ENCODE measurements at places on chromosomes 4 and X.

DNA sequence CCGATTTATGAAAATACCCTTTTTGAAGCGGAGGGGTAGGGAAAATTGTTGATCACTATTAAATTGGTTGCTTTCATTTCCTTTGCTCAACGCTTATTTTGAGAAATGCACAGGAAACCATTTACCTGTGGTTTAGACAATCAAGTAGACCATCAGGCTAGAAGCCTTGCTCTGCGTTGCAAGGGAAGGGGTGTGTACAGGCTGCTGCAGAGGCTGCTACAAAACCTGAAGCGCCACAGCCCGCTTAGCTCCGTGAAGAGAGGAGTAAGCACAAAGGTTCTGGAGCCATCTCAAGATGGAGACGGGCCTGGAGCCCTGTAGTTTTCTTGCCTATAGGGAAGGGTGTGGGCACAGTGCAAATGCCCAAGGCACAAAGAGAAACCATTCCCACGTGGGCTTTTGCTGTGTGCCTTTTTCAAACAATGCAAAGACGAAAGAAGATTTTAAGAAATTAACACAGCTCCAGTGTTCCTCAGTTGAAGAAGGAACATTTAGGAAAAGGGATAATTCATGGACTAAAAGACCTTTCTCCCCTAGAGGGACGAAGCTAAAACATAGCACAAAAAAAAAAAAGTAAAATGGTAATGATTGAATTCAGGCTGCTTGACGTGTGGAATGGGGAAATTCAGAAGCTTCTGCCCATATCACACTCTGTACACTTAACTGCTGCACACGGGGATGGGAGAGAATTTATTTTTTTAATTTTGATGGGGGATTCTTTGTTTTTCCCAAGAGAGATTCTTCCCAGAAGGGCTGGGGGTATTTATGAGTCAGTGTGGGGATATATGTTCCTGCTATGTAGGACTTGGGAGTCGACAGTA lies 3.5 kb downstream of the TMSB4X start:
- peak; percentile 58 for DNase-seq

- no peak for DNase-seq
Observed at GRCh38 chr4:10006601-10007435, 14.5 kb downstream of the SLC2A9 start.

DNA sequence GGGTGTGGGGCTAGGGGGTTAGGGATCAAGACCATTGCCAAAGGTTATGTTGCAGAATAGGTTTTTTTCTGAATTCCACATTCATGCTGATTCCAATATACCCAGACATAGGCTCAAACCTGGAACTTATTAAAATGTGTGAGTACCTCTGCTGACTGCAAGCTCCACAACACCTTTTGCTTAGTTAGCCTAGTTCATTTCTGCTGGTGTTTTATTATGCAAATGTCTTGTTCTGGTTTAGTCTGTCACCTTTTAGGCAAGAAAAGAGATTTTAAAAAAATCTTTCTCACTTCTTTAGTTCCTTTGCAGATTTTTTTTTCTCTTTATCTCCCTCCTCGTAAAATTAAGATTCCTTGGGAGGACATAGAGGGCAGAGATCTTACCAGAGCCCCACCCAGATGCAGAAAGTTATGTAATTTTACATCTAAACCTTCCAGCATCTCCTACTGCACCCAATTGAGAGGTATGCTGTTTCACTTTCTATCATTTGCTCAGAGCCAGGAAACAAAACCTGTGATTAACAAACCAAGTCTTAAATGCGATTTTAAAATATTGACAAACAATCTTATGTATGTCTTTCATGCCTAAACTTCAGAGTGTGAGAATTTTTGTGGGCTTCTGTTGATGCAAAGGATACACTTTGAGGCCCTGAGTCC lies 190.7 kb upstream of the CLNK start:
- no peak for DNase-seq

GRCh38 chr4:2424581-2424980 lies 5.8 kb downstream of the CFAP99 start:
- DNase-seq = no peak

DNA sequence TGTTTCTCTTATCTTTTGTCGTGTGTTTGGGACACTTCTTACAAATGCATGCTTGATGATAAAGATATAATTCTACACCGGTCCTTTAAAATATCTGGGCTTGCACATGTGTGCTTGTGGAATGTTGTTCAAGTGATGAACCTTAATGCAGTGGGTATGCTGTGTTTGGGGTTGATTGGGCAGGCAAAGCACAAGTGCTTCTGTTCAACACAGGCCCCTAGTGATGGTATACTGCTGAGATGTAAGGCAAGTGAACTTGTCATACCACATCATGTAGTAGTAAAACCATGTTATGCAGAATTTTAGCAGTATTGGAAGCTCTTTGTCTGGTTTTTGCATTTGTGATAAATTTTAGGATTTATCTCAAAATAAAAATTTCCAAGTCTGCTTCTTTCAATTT lies 23.9 kb downstream of the TBC1D19 start:
- DNase-seq = no peak

DNA sequence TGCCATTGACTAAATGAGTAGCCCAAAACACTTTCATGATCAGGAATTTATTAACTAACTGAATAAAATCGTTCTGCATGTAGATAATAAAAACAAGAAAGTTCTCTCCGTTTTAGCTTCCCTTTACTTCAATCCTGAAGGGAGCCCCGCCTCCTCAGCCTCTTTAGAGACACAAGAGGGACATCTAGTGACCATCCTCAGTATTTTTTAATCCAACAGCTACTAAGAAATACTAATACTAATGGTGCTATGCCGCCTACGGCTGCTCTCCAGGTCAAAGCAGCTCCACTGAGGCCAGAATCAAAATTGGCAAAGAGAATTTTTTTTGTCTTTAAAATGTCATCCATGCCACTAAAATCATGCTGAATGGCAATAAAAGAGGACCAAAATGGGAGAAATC lies 3.2 kb upstream of the PCDH19 start:
- no peak for DNase-seq

- DNase-seq = no peak
Observed at GRCh38 chr4:60923075-60923474, 277.1 kb upstream of the ADGRL3 start.

GRCh38 chr4:168480931-168481611 lies 779 bp upstream of the DDX60L start:
- peak; percentile 31 for DNase-seq

DNA sequence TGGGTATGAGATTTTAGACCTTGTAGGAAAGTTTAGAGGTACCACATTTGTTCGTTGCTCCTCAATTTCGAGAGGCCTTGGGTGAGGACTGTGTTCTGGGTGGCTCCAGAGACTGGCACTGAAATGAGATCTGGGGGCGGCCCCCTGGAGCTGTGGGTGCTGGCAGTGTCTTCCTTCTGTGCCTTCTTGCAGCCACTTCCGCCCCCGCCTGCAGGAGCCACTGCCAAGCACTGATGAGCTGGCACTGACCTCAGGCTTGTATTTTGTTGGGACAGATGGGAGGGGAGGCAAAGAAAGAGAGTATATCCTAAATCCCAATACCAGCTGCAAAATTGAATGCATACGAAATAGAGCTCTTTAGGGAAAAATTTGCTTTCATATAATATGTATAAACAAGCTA lies 64.5 kb upstream of the CLDN34 start:
- DNase-seq = no peak

DNA sequence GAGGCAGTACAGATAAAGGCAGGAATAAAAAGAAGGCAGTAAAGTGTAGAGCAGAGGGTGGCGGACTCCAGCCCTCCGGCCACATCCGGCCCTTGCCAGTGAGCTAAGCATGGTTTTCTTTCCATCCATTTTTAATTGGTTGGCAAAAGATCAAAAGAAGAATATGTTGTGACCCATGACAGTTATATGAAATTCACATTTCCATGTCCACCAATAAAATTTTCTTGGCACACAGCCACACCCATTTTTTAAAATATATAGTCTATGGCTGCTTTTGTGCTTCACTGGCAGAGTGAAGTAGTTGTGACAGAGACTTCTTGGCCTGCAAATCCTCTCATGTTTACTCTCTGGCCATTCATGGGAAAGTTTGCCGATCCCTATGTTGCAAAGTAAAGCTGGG lies 29.8 kb downstream of the SLC9A6 start:
- DNase-seq = no peak

DNA sequence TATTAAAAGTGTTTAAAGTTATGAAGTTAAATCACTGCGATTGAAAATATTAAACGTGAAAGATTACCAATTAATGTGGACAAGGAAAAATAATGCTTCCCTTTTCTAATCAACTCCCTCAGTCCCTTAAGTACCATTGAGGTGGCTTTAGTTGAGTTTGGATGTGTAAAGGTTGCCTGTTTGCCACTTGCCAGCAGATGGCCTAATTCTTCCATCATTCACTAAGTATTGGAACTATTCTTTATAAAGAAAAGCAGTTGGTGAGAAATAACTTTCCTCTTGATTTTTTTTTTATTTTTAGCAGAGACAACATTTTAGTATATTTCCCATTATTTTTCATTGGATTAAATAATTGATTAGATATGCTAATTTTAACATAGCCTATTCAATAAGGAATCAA lies 295.9 kb upstream of the TACR3 start:
- DNase-seq = no peak

- no peak for DNase-seq
Observed at GRCh38 chr4:165635951-165636350, 237.1 kb upstream of the TLL1 start.

GRCh38 chr4:41866799-41867677 lies 68.2 kb upstream of the TMEM33 start:
- DNase-seq = no peak

DNA sequence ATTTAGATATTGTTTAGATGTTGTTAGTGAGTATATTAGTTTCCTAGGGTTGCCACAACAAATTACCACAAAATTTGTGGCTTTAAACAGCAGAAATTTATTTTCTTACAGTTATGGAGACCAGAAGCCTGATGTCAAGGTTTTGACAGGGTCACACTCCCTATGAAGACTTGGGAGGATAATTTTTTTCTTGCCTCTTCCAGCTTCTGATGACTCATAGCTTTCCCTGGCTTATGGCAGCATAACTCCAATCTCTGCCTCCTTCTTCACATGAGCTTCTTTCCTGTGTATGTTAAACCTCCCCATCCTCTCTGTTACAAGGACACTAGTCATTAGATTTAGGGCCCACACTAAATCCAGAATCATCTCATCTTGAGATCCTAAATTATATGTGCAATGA lies 20.9 kb upstream of the RAB40A start:
- no peak for DNase-seq

GRCh38 chrX:9724711-9725110 lies 40.9 kb downstream of the GPR143 start:
- no peak for DNase-seq

GRCh38 chr4:19425146-19425545 lies 826.6 kb upstream of the SLIT2 start:
- DNase-seq = no peak

DNA sequence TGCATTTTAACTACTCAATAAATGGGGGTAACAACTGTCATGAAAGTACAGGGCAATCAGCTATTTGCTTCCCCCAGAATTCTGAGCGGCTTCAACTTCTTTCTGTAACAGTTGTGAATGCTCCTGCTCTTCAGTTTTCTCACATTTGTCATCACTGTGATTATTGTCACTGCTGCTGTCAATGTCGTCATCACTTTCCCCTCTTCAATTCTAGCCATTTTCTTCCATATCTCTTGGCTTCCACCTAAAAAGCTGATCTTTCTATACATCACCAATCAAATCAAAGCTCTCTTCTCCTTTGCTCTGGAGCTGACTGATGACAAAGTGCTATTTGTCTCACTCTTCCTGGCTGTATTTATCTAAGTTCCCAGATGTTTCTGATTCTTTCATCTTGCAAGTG lies 125.6 kb downstream of the COMMD8 start:
- DNase-seq = no peak

DNA sequence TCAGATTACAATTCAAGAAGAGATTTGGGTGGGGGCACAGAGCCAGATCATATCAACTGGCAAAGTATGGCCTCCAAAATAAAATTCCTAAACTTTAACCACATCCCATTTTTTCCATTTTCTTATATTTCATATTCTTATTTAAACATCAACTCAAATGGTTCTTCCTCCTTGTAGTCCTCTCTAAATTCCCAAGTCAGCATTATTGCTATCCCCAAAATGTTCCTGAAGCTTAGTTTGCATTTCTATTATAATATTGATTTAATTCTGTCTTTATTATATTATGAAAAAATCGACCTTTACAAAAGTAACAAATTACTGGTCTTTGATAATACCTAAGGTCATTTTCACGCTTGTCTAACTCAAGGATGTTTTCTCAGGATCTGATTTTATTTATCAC lies 67.5 kb downstream of the NPY1R start:
- no peak for DNase-seq

- DNase-seq = no peak
Observed at GRCh38 chr4:11489453-11490083, 60.9 kb upstream of the HS3ST1 start.

- DNase-seq = no peak
Observed at GRCh38 chrX:114787061-114787460, 203.2 kb downstream of the HTR2C start.

DNA sequence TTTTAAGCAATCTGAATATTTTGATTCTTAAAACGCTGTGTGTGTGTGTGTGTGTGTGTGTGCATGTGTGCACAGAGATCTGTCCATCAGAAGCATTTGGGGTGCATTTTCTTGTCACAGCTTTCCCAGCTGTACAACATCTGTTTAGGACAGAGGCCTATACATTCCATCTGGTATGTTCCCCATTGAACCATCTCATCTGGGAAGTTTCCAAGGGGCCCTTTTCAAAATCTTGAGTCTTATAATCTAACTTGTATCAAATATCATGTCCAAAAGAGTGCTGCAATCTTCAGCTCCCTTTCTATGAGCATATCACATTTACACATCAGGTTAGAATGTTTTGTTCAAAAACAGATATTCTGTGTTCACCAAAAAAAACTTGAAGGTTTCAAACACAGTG lies 16.5 kb upstream of the MID1 start:
- DNase-seq = no peak

- no peak for DNase-seq
Observed at GRCh38 chr4:4862665-4863482, 3.4 kb downstream of the MSX1 start.

- no peak for DNase-seq
Observed at GRCh38 chrX:94751611-94752010, 1077.6 kb downstream of the FAM133A start.

DNA sequence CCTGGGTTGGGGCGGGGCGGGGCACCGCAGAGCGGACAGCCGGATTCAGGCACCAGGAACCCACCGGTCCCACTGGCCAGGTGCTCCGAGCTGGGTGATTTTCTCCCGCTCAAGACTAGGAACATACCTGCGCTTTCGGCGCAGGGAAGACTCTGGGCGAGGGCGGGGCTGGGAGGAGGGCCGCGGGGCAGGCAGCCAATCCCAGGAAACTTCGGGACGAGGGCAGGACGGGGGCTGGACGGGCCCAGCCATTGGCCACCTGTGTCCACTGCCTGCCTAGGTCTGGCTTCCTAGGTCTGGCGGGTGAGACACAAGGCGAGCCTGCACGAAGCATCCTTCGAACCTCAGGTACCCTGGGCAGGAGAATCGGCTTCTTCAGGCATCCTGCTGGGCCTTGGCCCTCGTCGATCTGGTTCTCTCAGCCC lies 274 bp upstream of the ERVMER34-1 start:
- DNase-seq = no peak

GRCh38 chr4:116357758-116358157 lies 727.6 kb downstream of the TRAM1L1 start:
- no peak for DNase-seq
